ENCODE measurements at places on chromosomes 13 and 19.

GRCh38 chr13:56886398-56886797 is 254.3 kb upstream of the PRR20A start:
- no peak for DNase-seq

DNA sequence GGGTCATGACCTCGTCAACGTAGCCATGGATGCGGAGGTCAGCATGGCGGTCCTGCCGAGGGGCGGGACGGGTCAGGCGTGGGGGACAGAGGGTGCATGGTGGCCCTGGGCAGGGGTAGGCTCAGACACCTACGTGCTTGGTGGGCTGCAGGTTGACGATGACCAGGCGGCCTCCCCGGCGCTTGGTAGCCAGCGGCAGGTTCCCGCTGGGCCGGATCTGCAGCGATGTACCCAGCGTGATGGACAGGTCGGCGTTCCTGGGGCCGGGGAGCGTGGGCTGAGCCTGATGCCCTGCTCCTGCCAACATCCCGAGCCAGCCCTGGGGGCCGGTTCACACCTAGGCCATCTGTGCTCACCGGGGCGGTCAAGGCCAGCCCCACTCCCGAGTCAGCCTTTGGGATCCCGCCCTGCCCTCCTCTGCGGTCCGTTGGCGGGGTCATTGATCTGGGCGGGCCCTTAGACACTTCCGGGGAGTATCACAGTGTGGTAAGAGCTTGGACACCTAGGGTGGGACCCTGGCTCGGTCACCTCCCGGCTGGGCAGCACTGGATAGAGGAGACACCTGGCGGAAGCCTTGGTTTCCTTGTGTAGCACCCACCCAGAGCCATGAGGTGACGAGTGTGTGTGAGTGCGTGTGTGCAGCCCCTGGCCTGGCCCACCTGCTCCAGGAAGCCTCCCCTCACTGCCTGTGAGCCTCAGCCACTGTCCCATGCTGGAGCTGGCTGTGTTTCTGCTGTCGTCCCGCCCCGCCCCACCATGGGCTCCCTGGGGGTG is 7.3 kb downstream of the SIRT6 start:
- no peak for DNase-seq

DNA sequence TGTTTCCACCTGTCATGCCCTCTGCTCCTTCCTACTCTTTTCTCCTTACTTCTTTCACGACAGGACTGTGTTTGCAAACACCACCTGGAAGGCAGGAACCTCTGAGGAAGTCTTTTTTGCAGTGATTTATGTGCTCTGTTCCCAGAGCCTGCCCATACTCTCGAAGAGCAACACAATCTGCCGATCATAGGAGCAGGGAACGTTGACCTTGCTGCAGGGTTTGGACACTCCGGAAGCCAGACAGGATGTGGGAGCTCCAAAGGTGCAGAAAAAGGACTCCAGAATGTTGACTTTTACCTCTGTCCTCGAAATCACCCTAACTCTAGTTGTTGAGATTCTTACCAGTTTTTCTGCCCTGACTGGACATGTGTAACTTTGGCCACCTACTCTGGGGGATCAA is 8.6 kb upstream of the ZNF181 start:
- no peak for DNase-seq

- DNase-seq: peak; percentile 87
Observed at GRCh38 chr19:17938092-17938845, 5.5 kb downstream of the CCDC124 start.

DNA sequence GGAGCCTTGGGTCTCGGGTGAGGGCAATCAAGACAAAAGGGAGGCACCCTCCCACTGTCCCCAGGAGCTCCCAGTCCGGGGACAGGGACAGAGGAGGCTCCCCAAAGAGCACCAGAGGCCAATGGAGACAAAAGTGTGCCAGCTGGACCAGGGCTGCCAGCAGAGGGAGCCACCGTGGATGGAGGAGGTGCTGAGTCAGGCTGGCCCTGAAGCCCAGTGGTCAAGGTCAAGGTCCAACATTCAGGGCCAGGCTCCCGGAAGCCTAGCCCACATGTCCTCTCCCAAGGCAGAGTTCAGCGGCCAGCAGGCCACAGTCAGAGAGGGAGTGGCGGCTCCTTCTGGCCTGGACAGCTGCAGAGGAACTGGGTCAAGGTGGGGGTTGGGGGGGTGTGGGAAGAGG is 8.4 kb downstream of the COL5A3 start:
- DNase-seq: no peak

DNA sequence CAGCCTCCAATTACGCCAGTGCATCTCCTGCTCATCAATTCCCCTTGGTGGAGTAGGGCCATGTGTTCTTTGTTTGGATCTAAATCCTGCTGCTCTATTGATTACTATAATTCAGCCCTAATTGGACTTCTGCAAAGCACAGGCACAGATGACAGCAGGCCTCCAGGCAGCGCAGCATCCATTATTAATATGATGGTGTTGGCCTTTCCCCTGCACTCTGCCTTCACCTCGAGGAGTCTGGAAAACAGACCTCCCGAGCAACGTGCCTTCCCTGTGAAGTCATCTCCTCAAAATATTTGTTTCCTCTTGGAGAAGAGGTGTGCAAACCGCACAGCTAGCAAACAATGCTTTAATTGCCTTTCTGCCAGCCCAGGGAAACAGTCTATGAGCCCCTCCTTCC is 92.5 kb downstream of the UQCRFS1 start:
- DNase-seq: no peak

GRCh38 chr19:6424195-6424938 is at the start of gene KHSRP:
TSS of gene KHSRP (minus strand) at chr19:6424811. CDS start at chr19:6424701, 110 bp downstream.
- DNase-seq: peak; percentile 46

DNA sequence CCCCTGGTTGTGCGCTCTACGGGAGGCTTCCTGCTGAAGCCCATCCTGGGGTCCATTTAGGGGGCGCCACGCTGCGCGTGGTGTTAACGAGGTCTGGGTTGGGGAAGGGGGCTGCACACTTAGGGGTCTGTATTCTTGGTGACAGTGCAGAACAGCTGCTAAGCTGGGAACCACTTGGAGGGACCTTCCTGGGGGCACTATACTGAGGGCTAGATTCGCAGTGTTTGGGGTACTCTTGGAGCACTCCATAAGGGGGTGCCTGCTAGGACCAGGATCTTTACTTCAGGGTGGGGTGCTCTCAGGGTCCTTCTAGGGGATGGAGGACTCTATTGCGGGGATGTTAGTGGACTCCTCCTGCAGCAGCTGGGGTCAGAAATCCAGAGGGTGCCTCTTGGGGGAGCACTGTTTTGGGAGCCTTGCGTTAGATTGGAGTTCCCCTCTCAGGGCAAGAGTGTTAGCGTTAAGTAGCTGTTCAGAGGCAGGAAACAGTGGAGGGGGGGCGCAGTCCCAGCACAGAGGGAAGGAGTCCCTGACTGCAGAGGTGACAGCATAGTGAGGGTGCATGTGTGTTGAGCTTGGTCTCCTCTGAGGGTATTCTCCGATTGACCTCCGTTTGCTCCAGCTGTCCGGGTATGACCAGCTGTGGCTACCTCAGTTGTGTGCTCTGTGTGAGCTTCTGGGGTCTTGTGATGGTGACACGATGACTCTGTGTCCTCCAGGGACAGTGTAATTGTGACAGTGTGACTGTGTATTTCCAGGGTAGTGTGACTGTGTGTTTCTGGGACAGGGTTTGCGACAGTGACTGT is 1.1 kb downstream of the PDE4A start:
- DNase-seq: no peak

DNA sequence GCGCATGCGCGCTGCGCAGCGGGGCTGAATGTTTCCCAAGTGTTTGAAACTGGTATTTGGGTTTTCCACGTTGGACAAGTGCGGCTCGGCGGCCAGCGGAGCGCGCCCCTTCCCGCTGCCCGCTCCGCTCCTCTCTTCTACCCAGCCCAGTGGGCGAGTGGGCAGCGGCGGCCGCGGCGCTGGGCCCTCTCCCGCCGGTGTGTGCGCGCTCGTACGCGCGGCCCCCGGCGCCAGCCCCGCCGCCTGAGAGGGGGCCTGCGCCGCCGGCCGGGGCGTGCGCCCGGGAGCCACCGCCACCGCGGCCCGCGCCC is at the start of gene ING1:
Gene ING1 (plus strand): TSS at position 59 of the 311 bp plus-strand sequence. CDS start 450 bp downstream, outside the sequence.
- DNase-seq: no peak

- no peak for DNase-seq
Observed at GRCh38 chr13:98792785-98793495, 40.5 kb upstream of the SLC15A1 start.

Data from stimulated activated CD4-positive, alpha-beta T cell treated with anti-CD3 and anti-CD28 coated beads, Interleukin-2, amount 100 ng/mL, for 24 hours (primary cell).